Activated CD4-positive, alpha-beta T cell treated with anti-CD3 and anti-CD28 coated beads, Interleukin-2, amount 50 U/mL, for 1 hour (primary cell): ENCODE measurements at places on chromosomes 5 and 9.
A peak's percentile ranks its signal among the peaks of the same experiment; 100 is the strongest.

DNA sequence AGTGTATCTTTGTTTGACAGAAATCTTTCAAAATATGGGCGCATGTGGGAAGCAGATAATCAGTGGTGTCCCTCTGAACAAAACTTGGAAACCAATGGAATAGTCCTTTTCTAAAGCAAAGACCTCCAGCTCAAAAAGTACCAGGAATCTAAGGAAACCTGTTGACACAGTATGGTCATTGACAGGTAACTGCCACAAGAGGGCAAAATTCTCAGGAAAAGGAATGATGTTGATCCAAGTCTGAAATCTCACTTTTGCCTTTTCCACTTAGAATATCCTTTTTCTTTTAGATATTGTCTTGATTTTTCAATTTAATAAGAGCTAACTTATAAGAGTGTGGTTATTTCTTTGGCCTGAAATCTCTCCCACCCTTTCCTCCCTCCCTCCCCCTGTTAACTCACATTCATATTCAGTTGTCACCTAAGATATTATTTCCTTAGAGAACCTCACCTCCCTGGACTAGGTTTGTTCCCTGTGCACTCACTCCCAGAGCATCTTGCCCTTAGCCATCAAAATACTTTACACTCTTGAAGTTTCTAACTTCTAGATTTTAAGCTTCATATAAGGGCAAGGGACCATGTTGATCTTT, 59.0 kb upstream of the BARX1 start:
- no peak for DNase-seq

- DNase-seq, result no peak
Measured at GRCh38 chr9:32291370-32291769, 93.1 kb upstream of the ACO1 start.

DNA sequence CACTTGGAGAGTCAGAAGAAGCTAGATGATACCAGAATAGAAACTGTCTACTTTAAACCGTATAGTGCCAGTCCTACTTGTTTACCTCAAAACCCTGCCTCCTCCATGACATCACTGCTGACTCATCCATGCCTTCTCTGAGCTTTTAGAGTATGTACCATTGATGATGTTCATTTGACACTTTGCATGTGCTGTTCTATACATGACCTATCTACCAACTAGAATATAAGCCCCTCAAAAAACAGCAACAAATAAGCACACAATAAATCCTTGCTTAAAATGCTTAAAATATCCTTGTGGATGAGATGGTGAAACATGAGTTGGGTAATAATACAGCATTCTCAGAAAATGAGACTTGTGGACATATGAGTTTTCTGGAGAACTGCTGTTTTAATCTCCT, 2.6 kb downstream of the CTNNAL1 start:
- DNase-seq, result peak; percentile 49

- no peak for DNase-seq
Measured at GRCh38 chr9:4506490-4506889, 16.2 kb downstream of the SLC1A1 start.

GRCh38 chr9:132768932-132769905, 99.0 kb downstream of the GTF3C4 start:
- peak; percentile 63 for DNase-seq

GRCh38 chr9:20853866-20854265, 169.8 kb downstream of the FOCAD start:
- no peak for DNase-seq

DNA sequence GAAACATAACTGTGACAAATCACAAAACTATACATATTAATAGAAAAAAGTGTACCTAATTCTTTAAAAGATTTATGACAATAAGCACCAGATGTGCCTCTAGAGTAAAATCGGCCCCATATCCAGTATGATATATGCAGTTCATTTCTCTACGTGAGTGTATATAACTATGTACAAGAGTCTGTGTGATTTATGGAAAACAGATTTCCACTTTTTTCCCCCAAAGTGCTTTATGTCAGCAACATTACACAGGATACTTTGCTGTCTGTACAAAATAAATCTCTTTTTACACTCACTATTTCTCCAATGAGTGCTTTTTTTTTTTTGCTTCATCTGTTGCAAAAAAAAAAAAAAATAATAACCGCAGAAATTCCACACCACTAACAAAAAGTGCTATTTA, 298.8 kb upstream of the RFX3 start:
- no peak for DNase-seq

GRCh38 chr5:134003817-134004625, 754 bp downstream of the VDAC1 start:
- DNase-seq, result peak; percentile 23

- no peak for DNase-seq
Measured at GRCh38 chr5:134738963-134739661, 764 bp downstream of the CAMLG start.

- DNase-seq, result no peak
Measured at GRCh38 chr9:31574006-31574765, 810.3 kb upstream of the ACO1 start.

GRCh38 chr5:108171759-108172158, 210.1 kb downstream of the FBXL17 start:
- no peak for DNase-seq

DNA sequence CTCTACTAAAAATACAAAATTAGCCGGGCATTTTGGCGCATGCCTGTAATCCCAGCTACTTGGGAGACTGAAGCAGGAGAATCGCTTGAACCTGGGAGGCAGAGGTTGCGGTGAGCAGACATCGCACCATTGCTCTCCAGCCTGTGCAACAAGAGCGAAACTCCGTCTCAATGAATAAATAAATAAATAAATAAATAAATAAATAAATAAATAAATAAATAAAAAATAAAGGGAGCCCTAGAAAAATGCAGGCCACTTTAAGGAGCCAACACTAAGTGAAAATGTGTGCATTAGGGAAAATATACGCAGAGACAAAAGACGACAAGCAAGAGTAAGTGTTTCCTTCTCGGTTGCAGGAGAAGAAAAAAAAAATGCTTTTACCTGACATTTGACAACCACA, 132.6 kb upstream of the CDH10 start:
- DNase-seq, result no peak

DNA sequence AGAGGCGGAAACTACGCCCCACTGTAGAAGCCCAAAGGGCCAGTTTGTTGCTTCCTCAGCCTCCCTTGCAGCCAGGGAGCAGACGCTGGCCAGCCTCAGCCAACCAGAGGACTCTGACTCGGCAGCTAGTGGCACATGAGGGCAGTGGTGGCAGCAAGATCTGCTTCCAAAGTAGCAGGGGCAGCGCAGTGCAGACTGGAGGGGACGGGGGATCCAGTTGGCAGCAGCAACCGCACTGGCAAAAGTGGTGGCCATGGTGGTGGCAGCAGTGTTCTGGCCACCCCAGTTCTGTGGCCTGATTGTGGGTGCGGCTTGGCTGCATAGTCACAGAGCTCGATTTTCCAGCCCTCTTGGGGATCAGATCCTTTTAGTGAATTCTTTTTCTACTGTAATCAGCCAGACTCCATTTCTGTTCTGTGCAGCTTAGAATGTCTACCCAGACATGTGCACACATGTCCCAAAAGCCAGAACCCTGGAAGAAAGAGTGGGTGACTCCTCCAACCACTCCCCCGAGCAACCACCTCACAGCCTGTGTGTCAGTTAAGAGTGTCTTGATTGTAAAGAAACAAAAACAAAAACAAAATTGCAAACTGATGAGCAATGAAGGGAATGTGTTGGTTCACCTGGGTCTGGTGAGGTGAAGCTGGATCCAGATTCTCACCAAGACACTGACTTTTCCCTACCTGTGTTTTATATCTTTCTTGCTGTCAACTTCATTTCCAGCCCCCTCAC, 11.0 kb upstream of the ZBTB43 start:
- DNase-seq, result no peak

DNA sequence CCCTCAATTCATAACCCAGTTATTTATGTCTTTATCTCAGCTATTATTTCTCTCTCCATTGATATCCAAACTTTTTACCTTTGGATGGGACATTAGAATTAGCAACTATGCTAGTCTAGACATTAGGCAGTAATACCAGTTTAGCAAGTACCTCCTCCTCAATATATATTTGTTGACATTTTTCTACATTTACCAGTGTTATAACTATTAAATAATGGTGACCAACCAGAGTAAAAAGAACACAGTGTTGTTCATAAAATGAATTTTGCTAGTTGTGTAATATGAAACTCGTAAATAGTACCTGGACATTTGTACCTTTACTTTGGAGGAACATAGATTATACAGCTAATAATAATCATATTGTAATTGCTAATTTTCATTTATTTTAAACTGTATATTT, 554.6 kb upstream of the CDH6 start:
- DNase-seq, result no peak

DNA sequence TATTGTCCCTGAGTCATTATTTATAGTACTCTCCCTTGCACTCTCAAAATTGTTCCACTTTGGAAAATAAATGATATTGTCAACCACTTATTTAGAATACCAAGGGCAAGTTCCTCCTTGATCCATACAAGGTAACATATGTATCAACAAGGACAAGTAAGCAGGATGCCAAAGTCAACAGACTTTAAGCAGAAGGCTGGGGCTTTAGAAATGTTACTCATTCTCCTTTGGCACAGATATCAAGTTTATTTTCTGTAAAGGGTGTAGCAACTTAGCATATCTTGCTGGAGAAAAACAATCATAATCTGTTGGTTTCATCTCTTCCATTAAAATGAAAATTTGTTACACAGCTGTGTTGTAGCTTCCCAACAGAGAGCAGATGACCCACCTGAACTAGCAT, 248.7 kb upstream of the SLC30A5 start:
- no peak for DNase-seq

- no peak for DNase-seq
Measured at GRCh38 chr9:110753731-110754231, 85.2 kb downstream of the MUSK start.

DNA sequence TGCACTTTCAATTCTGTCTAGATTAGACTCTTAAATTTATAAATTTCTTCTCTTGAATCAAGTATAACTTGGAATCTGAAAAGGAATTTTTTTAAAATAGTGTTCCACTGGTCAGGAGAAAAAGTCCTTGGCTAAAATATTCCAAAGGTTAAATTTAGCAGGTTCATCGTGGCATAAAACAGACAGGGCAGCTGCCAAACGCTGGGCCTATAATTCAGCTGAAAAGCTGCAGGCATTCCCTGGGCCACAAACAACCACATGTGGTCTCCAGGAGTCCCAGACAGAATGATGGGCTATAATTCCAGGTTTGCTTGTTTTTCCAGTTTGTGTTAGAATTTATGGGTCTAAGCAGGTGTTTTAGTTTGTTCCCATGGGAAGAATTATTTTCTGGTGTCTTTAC, 71.1 kb upstream of the RETREG1 start:
- DNase-seq, result no peak

GRCh38 chr5:170269579-170269978, 28.0 kb downstream of the LCP2 start:
- DNase-seq, result peak; percentile 48

DNA sequence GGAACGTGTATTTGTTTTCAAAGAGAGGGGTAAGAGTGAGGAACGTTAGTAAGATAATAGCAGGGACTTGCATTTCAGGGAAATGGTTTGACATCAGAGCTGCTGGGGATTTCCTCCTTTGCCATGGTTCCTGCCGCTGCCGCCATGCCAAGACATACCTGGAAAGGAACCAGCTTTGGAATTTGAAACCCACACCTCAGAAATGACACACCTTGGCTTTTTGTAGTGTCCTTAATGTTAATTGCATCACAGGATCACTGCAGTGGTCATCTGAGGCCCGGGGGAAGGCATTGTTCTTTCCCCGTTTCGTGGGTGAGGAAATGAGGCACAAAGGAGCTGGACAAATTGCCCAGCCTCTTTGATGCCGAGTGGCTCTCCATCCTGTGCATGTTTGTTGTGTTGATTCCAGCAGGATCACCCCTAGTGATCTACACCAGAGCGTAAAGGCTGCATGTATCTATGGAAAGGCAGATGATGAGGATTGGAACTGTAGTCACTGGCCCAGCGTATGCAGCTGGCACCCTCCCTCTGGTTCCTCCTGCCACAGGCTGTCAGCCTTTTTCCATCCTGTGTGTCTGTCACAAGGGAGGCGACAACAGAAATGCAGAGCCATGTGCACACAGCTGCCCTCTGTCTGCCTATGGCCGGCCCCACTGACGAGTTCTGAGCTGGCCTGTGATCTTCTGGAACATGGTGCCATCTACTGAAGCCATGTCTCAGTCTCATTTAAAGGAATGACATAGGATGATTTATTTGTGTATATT, 37.8 kb downstream of the SLC46A2 start:
- no peak for DNase-seq

GRCh38 chr5:64163746-64164145, 1.9 kb upstream of the RNF180 start:
- DNase-seq, result no peak

DNA sequence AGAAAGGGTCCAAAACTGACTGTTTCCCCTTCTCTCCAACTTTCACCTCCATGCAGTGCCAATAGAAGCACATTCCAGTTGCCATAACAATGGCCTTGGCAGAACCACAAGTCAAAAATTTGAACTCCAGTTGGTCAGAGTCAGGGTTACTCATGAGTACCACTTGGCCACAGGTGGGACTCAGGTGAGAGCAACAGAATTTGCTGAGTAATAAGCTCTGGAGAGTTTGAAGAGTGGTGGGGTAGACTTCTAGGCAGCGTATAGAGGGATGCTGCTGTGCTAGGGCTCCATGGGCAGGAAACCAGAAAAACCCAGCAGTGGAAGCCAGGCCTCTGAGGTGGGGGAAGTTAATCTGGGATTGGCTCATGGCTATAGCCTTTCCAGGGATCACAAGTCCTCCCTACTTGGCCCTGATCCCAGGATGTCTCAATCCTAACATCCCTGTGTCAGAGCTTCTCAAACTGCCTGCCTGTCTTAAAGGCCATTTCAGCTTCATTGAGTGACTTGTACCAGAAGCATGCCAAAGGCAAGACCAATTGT, 30.2 kb downstream of the SNX18 start:
- no peak for DNase-seq

DNA sequence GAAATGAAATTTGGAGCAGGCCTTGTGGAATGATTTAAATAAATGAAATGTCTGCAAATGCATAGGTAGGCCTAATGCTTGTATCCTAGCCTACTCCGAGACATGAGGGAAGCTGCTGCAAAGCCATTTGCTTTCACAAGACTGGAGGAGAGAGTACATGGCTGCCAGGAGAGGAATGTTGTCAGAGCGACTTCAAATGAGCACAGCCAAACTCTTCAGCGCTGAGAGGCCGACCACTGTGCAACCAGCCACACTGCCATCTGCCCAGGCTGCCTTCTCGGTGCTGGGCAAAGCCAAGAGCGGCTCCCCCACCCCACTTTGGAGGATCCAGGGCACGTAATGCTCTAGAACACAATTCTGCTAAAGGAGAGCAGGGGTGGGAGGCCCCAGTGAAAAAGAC, 122.6 kb downstream of the RASEF start:
- DNase-seq, result no peak

GRCh38 chr5:54803471-54804011, 181.9 kb downstream of the ESM1 start:
- no peak for DNase-seq
